Kasumi-1 (cell line): ENCODE measurements at places on chromosomes 2 and 18.
A peak's percentile ranks its signal among the peaks of the same experiment; 100 is the strongest.

DNA sequence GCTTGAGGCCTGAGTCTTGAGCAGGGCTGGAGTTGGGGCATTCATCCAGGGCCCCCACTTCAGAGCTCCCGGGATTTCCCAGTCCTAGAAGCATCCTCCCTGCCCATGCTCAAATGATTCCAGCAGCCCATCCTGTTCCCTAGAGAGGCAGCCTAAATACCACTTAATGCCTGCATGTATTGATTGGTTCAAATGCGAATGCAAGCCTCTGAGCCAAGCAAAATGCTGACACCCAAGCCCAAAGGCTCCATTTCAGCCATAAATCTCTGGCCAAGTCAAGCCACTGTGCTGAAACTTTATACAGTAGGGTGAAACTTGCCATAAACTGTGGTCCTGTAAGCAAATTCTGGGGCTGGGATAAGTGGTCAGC is 279.8 kb downstream of the CLIP4 start:
- DNase-seq, result no peak

GRCh38 chr2:181457741-181458425 is 697 bp downstream of the ITGA4 start:
- peak; percentile 85 for DNase-seq

- no peak for DNase-seq
Measured at GRCh38 chr2:150376553-150377335, 110.7 kb downstream of the RND3 start.

GRCh38 chr2:218852911-218853667 is 6.5 kb upstream of the WNT6 start:
- peak; percentile 62 for DNase-seq

GRCh38 chr2:219724628-219725027 is 97.2 kb downstream of the SLC4A3 start:
- no peak for DNase-seq

DNA sequence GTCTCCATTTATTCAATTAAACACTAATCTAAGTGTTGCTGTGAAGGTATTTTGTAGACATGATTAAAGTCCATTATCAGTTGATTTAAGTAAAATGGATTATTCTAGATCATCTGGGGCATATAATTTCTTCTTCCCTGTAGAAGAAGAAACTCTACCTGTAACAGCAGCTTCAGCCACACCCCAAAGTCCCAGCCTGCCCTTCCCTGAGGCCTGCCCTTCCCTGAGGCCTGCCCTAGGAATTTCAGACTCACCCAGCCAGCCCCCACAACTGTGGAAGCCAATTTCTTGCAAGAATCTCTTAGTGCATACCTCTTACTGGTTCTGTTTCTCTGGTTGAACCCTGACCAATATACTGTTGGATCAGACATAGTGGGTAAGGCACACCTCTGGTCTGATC is 13.4 kb upstream of the LAPTM4A start:
- DNase-seq, result no peak

DNA sequence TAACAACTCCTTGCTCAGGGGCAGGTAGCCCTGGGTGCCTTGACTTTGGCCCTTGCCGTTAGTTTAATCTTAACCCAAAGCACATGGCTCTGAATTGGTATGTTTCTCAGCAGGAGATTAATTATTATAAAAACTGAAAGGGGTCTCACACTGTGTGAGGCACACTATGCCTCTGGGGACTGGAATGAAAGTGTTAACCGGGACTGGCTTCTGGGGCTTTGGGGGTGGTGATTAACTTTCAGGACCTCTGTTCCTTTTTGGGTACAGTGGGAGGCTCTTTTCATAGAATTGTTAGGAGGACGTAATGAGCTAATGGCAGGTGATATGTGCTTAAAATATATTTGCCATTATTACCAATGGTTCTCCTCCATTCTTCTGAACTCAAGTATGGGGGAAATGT is 5.1 kb downstream of the MERTK start:
- no peak for DNase-seq

DNA sequence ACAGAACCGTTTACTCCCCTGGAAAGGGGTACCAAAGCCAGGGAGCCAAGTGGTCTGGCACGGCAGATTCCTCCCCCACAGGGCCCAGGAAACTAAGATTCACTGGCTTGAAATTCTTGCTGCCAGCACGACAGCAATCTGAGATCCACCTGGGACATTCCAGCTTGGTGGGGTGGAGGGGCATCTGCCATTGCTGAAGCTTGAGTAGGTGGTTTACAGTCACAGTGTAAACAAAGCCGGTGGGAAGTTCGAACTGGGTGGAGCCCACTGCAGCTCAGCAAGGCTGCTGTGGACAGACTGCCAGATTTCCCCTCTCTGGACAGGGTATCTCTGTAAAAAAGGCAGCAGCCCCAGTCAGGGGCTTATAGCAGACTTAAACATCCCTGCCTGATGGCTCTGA is 901.7 kb upstream of the LRRTM1 start:
- DNase-seq, result no peak

DNA sequence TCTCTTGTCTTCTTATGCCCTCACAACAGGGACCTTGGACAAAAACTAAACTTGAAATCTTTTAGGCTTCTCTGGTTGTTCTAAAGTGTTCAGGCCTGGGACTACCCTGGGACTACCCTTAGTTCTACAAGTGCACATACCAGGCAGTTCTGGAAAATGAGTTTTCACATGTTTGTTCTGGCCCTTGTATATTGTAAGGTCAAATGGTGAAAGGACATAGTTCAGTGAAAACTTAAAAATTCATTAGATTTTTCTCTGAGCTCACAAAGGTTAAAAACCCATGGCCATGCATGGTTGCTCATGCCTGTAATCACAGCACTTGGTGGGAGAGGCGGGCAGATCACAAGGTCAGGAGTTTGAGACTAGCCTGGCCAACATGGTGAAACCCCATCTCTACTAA is 875.5 kb upstream of the FAM98A start:
- DNase-seq, result no peak

GRCh38 chr2:191831410-191831994 is 15.4 kb downstream of the CAVIN2 start:
- peak; percentile 44 for DNase-seq

DNA sequence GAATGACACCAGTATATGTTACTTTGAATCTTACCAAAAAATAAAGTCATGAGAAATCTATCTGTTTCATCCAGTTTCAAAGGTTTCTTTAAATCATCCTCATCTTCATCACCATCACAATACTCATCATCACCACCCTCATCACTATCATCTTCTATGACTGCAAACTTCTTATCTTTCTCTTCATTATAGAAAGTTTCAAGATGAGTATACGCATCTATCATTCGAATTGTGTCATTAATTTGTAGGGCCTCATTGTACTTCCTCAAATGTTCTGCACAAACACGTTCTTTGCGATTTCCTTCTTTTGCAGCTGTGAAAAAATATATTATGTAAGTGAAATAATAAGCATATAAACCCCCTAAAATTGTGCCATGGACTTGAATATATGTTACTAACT is 34.1 kb upstream of the FAP start:
- DNase-seq, result peak; percentile 28

DNA sequence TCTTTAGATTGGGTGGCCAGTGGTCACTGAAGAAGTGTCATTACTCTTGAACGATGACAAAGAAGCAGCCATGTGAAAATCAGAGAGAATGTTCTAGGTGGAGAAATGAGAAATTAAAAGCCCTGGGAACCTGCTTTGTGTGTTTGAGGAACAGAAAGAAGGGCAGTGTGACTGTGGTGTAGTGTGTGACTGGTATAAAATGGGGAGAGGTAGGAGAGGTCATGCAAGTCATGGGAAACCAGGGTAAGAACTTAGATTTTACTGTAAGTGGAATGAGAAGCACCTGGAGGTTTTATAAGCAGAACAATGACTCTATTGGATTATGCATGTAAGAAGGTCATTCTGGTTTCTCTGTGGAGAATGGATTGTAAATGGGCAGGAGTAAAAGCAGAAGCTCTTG is 12.2 kb downstream of the ICOS start:
- DNase-seq, result no peak

DNA sequence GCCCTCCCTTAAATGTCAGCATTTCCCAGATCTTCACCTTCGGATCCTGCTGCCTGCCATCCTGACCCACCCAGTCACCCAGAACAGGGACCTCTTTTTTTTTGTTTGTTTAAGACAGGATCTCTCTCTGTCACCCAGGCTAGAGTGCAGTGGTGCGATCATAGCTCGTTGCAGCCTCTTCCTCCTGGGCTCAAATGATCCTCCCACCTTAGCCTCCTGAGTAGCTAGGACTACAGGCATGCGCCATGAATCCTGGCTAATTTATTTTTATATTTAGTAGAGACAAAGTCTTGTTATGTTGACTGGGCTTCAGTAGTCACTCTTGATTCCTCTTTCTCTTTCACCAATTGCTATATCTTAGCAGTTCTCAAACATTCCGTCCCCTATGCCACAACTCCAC is 39.0 kb downstream of the INSIG2 start:
- DNase-seq, result no peak

GRCh38 chr2:217789003-217789735 is 213.6 kb downstream of the TNS1 start:
- DNase-seq, result peak; percentile 28

- no peak for DNase-seq
Measured at GRCh38 chr2:124482551-124482950, 457.5 kb downstream of the CNTNAP5 start.

GRCh38 chr2:75256485-75256884 is 57.2 kb upstream of the TACR1 start:
- DNase-seq, result no peak

- DNase-seq, result no peak
Measured at GRCh38 chr18:34342960-34343359, 118.2 kb upstream of the NOL4 start.

DNA sequence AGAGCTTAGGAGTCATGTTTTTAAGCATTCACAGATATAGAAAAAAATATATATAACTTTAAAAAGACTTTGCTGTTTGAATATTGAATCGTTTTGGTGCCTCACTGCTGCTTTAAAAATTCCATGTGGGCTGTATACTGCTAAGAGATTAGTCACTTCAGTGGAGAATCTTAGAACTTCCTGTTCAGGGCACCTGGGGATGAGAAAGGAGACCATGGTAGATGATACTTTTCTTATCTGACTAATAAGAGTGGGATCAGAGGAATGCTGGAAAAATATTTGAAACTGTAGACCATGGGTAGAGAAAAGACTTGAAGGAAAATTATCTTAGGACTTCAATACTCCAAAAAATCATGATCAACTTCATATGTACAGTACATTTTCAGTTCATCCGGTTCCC is 442.2 kb upstream of the SETBP1 start:
- no peak for DNase-seq

DNA sequence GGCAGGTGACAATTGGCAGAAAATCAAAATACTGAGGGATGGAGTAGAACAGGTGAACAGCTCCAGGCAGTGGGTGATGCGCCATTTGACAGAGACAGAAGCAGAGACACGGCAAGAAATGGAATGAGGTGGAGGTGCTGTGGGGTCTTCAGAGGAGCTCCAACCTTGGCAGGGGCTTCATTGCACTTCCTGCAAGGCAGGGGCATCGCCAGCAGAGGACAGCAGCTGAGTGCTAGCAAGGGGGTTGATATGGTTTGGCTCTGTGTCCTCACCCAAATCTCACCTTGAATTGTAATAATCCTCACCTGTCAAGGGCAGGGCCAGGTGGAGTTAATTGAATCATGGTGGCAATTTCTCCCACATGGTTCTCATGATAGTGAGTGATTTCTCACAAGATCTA is 42.8 kb downstream of the CCDC68 start:
- DNase-seq, result no peak

GRCh38 chr18:44437603-44438002 is 243.1 kb upstream of the SETBP1 start:
- DNase-seq, result no peak

DNA sequence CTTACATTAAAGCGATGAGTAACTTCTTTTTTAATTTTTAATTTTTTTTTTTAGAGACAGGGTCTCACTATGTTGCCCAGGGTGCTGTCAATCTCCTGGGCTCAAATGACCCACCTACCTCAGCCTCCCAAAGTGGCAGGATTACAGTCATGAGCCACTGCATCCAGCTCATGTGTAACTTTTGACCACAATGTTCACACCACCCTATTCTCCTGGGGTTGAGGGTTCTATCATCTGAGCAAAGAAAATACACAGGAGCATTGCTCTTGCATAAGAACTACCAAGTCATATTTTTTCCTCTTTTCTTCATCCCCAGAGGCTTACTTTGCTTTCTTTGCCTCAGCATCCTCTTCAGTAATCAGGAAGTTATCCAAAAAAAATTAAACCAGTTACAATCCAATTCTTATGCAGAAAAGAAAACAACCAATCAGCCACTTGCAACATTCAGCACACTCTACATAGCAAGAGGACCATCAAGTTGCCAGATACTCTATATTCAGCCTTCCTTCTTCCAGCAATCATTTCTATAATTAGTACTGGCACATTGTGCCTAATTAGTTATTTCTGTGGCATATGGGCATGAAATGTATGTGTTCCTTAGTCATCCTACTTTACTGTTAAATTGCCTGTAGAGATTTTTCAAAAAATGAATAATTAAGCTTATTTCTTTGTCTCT is 345.6 kb downstream of the AKAIN1 start:
- DNase-seq, result no peak

DNA sequence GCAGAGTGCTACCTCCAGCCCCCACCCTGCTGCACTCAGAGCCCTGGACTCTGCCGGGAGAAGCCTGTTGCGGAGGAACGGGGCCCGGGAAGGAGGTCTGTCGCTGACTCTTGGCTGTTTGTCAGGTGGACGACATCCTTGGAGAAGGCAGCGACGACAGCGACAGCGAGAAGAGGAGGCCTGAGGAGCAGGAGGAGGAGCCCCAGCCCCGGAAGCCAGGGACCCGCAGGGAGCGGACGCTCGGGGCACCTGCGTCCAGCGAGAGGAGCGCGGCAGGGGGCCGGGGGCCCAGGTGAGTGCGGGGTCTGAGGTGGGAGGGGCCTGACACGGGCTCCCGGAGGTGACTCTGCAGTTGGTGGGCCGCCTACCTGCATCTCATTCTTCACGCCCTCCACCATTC is 56.6 kb downstream of the CTDP1 start:
- no peak for DNase-seq

DNA sequence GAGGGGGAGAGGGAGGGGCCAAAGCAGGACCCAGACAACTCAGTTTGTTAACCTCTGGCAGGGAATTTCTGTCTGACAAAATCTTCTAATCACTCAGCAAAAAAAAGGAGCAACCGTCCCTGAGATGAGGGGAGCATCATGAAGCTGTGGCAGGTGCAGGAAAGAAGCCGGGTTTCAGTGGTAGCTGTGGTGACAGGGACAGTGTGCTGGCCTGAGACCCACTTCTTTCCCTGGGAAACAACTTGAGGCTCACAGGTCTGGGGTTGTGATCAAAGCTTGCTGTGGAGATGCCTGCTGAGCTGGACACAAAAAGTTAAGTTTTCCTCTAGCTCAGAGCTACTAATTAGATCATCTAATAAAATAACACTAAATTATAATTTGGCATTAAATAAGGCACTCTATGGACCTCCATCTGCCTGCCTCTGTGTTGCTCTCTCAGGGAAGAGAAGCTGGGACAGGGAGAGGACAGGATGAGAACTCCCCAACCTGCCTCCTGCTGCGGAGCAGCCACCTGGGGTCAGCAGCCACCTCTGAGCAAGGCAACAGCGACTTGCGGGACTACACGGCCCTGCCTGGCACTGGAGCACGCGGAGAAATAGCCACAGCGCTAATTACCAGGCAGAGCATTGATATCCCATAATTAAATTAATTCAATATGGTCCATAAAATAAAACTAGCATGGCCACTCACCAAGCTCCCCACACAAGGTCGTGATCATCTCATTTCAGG is 104.6 kb upstream of the TEX51 start:
- no peak for DNase-seq
